ENCODE measurements at places on chromosomes 6 and 20.

DNA sequence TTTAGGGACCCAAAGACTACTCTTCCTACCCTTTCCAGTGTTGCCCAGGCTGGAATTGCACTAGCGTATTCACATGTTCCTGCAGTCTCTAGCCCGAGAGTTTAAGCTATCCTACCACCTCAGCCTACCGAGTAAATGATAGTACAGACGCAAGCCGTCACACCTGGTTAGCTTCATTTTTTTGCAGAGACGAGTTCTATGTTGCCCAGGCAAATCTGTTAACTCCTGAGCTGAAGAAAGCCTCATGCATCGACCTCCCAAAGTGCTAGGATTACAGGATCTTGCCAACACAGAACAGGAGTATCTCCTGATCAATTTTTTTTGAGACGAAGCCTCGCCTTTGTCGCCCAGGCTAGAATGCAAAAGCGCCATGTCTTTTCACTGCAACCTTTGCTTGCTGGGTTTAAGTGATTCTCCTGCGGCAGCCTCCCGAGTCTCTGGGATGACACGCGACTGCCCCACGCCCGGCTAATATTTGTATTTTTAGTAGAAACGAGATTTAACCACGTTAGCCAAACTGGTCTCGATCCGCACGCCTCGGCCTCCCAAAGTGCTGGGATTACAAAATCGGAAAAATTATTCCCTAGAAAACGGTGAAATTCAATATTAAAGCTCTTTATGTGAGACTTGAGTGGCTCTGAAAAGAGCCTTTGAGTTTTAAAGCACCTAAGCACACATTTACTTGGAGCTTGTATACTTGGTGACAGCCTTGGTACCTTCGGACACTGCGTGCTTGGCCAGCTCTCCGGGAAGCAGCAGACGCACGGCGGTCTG, 128.5 kb downstream of the HFE start:
- no peak for DNase-seq

DNA sequence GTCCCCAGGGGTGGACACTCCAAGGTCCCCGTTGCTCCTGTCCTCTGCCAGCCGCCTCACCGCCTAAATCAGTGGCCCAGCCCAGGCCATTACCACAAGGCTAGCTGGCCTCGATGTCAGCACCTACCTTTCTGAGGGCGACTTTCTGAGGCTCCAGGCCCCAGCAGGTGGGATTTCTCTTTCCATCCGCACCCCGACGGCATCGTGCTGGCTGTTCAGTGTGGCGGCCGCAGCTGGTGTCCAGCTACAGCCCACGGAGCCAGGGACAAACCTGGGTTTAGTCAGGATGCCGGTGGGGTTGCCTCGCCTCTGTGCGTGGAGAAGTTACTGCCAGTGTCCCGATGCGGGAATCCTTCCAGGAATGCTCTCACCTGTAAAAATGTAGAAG, 60.8 kb downstream of the ERMARD start:
- no peak for DNase-seq

GRCh38 chr20:16501301-16501700, 71.9 kb downstream of the KIF16B start:
- DNase-seq: no peak

DNA sequence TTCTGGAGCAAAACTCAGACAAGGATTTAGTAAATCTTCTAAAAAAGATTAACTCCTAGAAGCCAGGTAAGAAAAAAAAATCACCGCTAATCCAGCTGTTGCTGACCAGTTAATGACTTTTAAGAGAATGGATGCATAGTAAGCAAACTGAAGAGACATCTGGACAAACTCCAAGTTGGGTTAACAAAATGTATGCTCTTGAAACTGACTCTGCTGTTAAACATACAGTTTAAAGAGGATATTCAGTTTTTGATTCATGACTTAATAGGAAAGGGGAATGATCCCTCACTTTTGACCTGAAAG, 70.4 kb downstream of the PLAGL1 start:
- no peak for DNase-seq

DNA sequence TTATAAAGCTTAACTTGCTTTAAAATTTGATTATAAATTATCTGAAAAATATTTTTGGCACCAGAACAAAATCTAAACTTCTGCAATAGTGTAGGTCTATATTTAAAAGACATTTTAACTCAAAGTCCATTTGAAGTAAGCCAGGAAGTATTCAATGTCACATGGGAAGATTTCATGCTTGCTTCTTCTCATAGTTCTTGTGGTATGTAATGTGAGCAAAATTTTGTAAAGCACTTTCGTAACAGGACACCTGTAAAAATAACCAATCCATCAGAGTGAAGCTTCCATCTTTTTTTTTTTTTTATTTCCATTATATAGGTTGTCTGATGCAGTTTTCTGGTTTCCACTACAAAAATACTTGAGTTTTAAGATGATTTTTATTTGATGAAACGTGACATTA, 386.1 kb downstream of the LAMA2 start:
- no peak for DNase-seq

DNA sequence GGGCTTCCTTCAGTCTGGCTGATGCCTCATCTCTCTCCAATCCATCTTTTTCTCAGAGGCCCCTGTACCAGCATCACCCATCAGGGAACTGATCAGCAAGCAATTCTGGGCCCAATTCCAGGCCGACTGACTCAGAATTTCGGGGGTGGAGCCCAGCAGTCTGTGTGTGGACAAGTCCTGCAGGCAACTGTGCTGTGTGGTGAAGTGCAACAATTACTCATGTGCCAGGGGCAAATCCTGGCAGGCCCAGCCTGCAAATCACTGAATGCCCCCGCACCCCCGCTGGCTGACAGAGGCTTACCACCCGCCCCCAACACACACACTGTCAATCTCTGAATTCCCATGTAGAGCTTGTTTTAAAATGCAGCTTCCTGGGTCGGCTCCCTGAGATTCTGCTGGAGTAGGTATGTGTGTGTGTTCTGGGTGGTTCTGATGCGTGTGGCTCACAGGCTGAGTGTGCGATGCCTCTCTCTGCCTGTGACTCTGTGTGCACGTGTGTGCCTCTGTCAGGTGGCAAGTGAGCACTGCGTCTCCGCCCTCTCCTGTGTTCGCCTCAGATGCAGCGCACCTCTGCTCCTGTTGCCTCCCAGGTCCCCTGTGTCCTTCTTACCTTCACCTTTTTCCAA, 45.4 kb downstream of the SSR1 start:
- DNase-seq: peak; percentile 98
